Stimulated activated CD8-positive, alpha-beta memory T cell treated with anti-CD3 and anti-CD28 coated beads, Interleukin-15, amount 100 ng/mL, for 1 hour (primary cell): ENCODE measurements at places on chromosomes 13 and 19.
A peak's percentile ranks its signal among the peaks of the same experiment; 100 is the strongest.

DNA sequence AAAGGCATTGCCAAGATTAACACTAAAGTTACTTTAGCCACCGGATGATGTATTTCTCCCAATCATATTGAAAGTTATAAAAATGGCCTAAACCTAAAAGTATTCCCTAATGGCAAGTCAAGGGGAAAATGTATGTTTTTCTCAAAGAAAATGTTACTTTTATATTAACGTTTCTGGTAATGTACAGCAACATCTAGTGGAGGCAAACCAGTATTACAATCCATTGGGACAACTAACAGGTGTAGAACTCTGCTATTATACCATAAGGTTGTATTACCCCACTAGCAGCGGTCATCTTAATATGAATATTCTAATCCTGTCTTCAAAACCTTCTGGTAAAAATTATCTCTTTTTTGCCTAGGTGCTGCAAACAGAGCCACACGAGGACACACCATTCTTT, 69.2 kb downstream of the ZNF100 start:
- DNase-seq, result no peak

GRCh38 chr13:107395927-107396662, 819.2 kb downstream of the LIG4 start:
- no peak for DNase-seq

- no peak for DNase-seq
Measured at GRCh38 chr13:91896547-91896946, 498.1 kb downstream of the GPC5 start.

- DNase-seq, result peak; percentile 63
Measured at GRCh38 chr19:531009-531752, 379 bp upstream of the CDC34 start.

DNA sequence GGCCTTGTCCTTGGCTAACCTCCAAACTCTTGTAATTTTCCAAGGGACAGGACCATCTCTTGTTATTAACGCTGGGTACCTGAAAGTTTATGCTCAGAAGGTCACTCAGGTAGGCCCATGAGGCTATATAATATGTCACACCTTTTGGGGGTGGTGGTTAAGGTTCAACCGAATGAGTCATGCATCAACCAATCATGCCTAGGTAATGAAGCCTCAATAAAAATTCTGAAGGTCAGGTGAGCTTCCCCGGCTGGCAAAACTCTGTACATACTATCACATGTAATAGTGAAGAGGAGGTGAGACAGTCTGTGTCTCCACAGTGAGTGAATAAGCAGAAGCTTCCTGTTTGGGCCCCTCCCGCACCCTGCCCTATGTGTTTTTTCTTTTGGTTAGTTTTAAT, 424.9 kb downstream of the PCDH17 start:
- no peak for DNase-seq
